LHCN-M2 (cell line): ENCODE measurements at places on chromosomes 7 and 10. TPM values are rescaled to one million over a fixed set of nuclear protein-coding genes. Genes with fewer than 3 reads are reported as not detected.

DNA sequence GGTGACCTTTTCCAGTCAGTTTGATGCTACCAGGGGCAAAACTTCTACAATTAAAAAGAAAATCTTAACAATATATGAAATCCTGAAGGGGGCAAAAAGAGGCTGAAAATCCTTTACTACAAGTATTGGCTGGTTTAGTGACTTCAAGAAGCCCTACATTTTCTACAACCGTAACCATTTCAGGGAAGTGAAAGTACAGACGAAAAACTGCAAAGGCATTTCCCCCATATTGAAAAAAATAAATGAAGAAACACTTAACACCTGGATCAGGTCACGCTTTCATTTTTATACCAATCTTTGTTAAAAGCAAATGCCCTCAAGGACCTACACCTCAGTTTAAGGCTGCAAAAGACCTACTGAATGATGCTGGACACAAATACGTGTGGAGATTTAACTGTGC, 38.6 kb downstream of the IL6 start:
- no peak for DNase-seq

DNA sequence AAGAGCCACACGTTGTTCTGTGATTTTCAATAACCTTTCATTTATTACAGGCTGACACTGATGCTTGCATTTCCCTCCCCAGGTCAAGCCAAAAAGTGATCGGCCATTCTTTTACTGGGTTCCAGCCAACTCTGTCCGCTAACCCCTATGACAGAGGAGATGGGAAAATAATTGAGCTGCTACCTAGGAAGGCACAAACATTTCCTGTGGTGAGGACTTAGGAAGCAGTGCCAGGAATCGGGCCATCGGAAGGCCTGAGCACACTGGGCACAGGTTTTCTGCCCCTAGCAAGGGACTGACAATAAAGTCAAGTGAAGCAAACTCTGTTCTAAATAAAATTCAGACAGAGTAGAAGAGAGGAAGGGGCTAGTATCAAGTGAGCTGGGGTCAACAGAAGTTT, 313.0 kb upstream of the AOAH start:
- DNase-seq: no peak

GRCh38 chr10:10489805-10490571, 527.7 kb upstream of the CELF2 start:
- DNase-seq: no peak

DNA sequence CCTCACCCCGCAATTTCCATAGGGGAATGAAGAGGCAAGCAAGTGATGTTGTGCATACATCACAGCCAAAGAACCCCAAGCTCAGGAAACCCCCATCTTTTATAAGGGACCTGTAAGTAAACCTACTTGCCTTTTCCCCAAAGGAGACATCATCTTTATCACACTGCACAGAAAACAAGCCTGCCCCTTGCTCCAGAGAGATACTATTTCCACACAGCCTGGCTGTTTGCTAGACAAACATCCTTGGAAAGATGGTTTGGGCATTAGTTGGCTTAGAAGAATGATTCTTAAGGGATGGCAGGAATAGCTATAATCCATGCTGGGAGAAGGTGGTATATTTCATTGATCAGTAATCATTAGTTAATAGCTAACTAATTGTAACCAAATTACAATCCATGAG, 123.7 kb upstream of the SEC61G start:
- DNase-seq: no peak

SEMA3E gene
- total RNA-seq: 0.71 and 0.98 TPM in 2 replicates

SPAM1 gene
- total RNA-seq: not detected in 2 replicates

- DNase-seq: peak; percentile 36
Measured at GRCh38 chr7:15515252-15515651, 46.6 kb downstream of the AGMO start.

SEPHS1 gene
- 53.5 and 60.7 TPM in 2 replicates for total RNA-seq

PIK3AP1 gene
- 0.11 TPM in 1 of 2 replicates, not detected in the other for total RNA-seq

- no peak for DNase-seq
Measured at GRCh38 chr7:120738816-120739215, 119.1 kb downstream of the TSPAN12 start.

HMX3 gene
- total RNA-seq: not detected in 2 replicates

SUPV3L1 gene
- total RNA-seq: 24.9 and 26.0 TPM in 2 replicates

DNA sequence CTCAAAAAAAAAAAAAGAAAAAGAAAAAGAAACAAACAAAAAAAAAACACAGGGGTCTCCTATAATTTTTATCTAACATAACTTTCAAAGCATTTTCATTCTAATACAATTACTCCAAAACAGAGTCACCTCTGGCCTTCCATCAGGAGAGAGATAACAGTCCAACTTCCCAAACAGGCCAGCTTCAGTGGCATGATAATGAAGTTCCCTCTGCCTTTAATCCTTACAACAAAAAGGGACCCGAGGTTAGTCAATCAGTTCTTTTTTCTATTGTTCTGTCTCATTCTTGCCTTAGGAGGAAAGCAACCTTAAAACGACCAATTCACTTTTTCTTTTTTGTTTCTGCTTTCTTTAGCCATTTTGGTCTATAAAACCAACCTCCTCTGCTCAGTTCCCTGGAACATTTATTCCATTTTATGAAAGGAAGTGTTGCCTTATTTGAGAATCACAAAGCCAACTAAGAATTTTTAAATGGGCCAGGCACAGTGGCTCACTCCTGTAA, 16.5 kb upstream of the FXYD4 start:
- DNase-seq: no peak

DNA sequence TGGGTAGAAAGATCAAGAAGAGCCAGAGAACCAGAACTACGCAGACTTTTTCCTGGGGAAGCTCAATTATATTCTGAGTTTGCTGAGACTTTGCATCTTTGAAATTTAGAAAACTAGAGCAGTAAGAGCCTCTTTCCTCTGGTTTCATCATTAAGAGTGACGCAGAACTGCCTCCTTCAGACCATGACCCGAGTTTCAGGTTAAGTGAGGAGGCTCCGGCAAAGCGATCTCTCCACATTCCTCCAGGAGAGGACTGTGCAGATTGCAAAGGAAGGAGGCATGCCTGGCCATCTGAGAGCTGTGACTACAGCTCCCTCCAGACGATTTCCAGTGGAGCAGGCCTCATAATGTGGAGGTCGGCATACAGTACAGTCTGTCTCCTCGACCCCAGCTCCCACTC, 115.8 kb upstream of the LANCL2 start:
- no peak for DNase-seq

DNA sequence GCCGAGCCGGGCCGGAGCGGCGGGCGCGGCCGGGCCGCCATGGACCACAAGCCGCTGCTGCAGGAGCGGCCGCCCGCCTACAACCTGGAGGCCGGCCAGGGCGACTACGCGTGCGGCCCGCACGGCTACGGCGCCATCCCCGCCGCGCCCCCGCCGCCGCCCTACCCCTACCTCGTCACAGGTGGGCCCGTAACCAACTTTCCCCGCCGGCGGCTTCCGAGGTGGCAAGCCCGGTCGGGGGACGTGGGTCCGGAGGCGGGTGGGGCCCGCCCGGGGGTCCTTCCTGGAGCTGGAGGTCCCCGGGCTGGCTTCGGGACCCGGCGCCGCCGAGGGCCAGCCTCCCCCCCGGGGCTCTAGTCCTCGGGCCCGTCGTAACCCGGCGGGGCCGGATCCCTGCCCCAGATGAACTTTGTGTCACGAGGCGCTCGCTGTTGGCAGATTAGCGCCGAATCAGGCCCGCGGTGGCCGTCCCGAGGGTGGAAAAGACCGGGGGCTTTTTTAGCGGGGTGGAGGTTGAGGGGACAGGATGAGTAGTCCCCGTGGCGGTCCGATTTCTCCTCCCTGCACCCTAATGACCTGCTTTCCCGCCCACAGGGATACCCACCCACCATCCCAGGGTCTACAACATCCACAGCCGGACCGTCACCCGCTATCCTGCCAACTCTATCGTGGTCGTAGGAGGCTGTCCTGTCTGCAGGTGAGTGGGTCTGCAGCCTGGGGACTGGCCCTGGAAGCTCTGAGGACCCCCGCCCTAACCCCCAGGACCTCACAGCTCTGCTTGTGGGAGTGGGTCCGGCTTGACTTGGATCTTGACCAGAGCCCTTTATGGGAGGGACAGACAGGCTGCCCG, 496 bp downstream of the BRI3 start:
- no peak for DNase-seq

GSTO1 gene
- total RNA-seq: 211 and 248 TPM in 2 replicates

GRCh38 chr7:86970986-86971385, 88.5 kb downstream of the ELAPOR2 start:
- DNase-seq: no peak
